ENCODE measurements at places on chromosomes 3 and 15.

DNA sequence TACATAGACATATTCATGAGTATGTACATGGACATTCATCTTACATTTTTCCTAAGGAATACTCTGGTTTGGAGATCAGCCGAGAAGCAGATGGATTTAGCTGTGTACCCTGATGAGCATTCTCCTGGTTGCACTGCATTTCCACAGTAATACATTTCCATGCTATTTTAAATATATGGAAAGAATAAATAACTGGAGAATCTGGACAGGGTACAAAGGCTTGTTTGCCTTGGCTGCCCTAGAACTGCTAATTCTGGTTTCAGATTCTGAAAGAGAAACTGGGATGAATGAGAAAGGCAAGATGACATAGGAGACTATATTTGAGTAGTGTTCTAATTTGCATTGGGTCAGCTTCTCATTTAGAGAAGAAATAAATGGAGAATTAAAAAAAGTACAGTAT, 190.8 kb upstream of the FAM3D start:
- no peak for DNase-seq

GRCh38 chr15:67838789-67839332, 984 bp downstream of the RNU6-1 start:
- DNase-seq, result no peak

DNA sequence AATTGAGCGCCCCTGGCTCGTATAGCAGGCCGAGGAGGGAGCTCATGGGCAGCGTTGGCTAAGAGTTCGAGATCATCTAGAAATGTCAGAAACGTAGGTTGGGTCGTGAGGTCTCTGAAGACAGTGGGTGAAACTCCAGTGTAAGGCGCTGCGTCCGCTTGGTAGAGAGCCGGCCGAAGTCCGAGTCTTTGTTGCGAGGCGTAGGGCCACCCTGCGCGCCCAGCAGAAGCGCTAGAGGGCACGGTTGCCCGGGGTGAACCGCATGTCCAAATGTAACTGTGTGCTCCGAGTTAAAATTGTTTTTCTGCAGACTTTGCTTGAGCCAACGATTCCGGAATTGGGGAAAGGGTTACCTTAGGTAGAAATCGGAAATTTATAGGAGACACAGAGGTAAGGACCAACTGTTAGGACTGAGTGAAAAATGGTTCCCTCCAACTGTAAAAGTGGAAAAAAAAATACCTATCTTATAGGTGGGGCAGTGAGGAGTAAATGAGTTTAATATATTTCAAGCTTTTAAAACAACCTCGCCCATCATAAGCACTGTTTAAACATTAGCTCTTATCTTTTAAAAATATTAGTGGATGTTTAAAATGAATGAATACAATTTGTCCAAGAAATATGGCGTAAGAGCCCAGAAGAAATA, 993 bp upstream of the SIAH2 start:
- peak; percentile 63 for DNase-seq

- no peak for DNase-seq
Observed at GRCh38 chr3:107216711-107217110, 160.5 kb upstream of the CCDC54 start.

- no peak for DNase-seq
Observed at GRCh38 chr3:64134882-64135281, 90.4 kb downstream of the PRICKLE2 start.

- DNase-seq, result no peak
Observed at GRCh38 chr15:77577366-77577950, 55.3 kb downstream of the LINGO1 start.

DNA sequence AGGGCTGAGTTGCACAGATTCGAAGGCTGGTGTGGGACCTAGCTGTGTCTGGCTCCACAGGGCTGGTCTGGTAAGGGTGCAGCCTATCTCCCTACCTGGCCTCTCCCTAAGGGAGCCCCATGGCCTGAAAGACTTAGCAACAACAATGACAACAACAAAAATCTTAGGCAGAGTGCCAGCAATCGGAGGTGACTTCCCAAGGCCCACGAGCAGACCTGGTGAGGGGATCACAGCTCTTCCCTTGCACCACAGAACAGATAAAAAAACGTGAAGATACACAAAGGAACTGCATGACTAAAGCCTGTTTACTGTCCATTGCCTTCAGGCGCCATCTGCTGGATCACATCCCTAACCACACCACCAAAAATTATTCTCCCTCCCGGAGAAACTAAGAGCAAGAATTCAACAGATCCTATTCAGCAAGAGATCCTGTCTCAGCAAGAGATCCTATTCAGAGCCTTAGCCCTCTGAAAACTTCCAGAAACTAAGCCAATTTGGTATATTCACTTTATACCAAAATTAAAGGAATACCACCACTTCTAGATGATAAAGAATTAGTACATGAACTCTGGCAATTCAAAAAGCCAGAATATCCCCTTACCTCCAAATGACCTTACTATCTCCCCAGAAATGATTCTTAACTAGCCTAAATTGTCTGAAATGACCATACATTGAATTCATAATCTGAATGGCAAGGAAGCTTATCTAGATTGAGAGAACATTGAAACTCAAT, 24.1 kb upstream of the OR5K4 start:
- DNase-seq, result peak; percentile 45

DNA sequence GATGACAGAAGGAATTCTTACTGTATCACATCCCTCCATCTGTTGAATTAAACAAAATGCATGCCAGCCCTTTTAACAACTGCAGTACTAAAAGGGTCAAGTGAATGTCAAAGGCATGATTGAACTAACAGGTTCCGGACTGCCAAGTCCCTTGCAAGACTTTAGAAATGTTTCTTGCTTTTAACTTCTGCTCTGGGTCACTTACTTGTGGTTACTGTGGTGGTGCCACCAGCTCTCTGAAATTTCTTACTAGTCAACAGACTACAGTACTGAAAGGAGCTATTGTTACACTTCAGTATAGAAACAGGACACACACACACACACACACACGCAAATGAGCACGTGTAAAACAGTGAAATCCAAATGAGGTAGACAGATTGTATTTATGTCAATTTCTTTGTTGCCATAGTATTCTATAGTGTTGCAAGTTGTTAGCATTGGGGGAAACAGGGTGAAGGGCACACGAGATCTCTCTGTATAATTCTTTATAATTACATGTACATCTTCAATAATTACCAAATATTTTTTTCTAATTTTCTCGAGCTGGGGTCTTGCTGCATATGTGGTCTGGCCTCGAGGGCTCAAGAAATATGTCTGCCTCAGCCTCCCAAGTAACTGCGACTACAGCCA, 79.9 kb upstream of the SLC25A26 start:
- no peak for DNase-seq

GRCh38 chr3:63228677-63229076, 49.4 kb upstream of the SYNPR start:
- peak; percentile 4 for DNase-seq

GRCh38 chr3:23840521-23840920, 34.8 kb downstream of the UBE2E1 start:
- no peak for DNase-seq

GRCh38 chr3:125460233-125460632, 59.8 kb downstream of the SNX4 start:
- DNase-seq, result no peak
